ENCODE measurements at places on chromosomes 4 and X.

DNA sequence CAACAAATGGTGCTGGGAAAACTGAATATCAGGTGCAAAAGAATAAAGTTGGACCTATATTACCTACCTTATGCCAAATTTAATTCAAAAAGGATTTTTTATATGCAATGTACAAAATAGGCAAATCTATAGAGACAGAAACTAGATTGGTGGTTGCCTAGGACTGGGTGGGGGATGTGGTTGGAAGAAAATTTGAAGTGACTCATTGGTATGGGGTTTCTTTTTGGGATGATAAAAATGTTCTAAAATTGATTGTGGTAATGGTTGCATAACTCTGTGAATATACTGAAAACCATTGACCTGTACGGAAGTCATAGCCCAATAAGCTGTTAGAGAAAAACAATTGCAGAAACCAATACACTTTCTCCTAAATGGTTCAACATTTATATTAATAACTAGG lies 72.1 kb downstream of the COL4A5 start:
- DNase-seq: no peak

DNA sequence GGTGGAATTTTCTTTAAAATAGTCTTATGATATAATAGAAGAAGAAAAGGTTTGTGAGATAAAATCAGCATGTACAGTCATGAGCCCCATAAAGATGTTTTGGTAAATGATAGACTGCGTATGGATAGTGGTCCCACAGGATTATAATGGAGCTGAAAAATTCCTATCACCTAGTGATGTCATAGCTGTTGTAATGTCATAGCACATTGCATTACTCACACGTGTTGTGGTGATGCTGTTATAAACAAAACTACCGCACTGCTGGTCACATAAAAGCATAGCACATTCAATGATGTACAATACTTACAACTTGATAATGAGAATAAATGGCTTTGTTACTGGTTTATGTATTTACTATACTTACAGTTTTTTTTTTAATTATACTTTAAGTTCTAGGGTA lies 715.2 kb upstream of the HTR2C start:
- no peak for DNase-seq

GRCh38 chr4:75040703-75041102 lies 107.8 kb downstream of the PARM1 start:
- no peak for DNase-seq

DNA sequence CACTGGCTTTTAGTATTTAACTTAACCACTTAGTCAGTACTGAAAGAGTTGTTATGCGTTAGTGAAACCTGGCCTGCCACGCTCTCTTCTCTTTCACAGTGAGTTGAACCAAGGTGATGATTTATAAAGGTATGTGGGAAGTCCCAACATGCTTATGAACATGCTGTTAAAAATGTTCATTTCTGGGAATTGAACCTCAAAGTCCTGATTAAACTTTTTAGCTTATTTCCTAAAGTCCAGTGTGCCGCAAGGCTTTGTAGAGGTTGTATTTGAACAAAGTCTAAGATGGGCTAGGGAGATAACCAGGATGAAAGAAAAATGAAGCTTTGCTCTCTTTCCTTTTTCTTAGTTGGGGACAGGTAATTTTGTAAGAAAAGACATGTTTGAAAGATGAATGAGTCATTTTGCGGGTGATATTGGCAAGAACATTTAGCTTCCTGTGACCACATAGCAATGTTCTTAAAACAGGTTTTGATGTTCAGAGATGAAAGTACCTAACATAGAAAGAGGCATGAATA lies 270.3 kb downstream of the DTHD1 start:
- no peak for DNase-seq

- DNase-seq: no peak
These were observed 33.9 kb downstream of the PDK3 start for GRCh38 chrX:24498975-24499374.

DNA sequence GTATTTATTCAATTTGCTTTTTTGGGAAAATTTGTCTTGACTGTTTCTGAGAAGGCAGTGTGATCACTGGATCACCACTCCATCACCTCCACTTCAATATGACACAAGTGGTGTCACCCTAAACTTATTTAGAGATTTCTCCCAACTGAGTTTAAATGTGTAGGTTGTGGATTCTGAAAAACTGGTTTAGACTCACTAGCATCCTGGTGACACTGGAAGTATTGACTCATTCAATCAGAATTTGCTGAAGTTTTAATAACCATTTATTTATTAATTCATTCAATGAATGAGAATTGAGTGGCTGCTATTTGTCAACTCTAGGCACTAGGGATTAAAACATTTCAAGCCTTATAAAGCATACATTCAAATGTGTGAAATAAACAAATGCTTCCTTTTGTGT lies 819.1 kb upstream of the EPHA5 start:
- no peak for DNase-seq

GRCh38 chr4:102598086-102598761 lies 97.1 kb downstream of the NFKB1 start:
- no peak for DNase-seq

DNA sequence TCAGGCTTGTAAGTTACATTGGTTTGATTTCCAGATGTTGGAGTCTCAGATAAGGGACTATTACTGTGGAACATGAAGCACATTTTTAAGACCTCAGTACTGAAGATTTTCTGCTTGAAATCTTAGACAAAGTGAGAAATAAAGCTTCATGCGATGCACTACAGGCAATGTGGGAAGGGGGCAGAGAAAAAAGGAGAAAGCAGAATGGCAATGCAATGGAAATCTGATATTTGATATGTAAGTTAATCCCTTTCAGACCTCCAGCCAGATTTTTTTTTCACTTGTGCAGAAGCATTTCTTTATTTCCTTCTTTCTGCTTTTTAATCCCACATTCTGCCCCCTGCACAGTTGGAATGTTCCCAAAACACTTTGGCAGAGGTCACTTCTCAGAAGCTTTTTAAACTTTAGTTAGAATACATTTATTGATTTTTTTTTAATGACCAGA lies 174.3 kb downstream of the ADGRL3 start:
- peak; percentile 4 for DNase-seq
